SK-N-SH (cell line): ENCODE measurements at places on chromosomes 4 and X.

DNA sequence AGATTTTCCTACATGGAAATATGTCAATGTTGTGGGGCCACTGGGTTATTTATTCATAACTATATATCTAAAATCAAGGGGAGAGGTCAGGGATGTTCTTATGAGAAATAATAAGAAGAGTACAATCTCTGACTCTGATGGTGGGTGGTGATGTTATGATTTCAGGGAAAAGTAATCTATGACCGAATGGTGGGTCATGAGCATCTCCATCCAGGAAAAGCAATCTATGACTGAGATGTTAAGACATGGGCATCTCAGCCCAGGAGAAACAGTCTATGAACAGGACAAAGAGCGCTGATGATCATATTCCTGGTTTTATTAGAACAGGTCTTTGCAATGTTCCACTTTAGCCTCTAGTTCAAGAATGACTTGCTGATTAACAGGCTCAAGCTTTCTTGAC, 137.1 kb downstream of the ARSF start:
- DNase-seq, result no peak

DNA sequence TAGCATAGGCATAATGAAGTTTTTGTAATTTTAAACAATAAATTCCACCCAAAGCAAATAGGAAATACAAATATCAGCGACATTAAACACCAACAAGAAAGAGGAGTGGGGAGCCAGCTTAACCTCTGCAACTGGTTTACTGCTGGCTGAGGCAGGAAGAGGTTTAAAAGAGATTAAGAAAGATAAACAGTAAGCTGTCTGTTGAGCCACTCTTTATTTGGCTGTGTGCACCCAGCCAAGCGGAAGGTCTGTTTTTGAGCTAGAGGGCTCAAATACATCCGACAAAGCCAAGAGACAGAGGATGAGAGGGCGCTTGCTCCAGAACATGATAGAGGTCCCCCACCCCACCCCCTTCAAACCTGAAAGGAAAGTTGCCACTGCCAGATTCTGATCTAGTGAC, 191.4 kb downstream of the MGST2 start:
- peak; percentile 75 for DNase-seq

- no peak for DNase-seq
Measured at GRCh38 chr4:52010986-52011385, 9.2 kb downstream of the LRRC66 start.

DNA sequence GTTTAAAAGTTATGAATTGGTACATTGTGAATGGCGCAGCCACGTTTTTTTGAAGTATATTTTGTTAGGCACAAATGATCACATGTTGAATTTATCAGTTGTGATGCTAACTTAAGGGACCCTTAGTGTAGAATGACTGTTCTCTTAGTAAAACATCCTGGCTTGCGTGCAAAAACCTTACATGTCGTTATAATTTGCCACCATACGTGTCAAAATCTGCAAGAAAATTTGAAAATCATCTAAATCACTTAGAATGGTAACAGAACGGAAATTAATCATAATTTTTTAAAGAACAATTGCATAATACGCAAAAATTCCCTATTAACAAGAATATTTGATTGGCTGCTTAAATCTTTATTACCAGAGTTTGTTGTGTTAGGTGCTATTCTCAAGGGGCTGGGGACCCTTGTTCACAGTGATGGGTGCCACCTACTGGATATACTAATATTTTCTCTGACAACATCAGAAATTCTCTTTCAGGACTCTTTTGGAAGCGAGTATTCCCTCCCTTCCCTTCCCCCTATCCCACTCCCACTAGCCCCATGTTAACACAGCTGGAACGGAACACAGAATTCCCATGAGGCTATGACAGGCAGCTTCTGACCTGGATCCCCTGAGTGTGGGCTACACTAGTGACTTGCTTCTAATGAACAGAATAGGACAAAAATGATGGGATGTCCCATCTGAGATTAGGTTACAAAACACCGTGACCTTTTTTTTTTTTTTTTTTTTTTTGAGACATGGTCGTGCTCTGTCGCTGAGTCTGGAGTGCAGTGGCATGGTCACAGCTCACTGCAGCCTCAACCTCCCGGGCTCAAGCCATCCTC, 71.8 kb downstream of the SUPT20HL2 start:
- peak; percentile 71 for DNase-seq

DNA sequence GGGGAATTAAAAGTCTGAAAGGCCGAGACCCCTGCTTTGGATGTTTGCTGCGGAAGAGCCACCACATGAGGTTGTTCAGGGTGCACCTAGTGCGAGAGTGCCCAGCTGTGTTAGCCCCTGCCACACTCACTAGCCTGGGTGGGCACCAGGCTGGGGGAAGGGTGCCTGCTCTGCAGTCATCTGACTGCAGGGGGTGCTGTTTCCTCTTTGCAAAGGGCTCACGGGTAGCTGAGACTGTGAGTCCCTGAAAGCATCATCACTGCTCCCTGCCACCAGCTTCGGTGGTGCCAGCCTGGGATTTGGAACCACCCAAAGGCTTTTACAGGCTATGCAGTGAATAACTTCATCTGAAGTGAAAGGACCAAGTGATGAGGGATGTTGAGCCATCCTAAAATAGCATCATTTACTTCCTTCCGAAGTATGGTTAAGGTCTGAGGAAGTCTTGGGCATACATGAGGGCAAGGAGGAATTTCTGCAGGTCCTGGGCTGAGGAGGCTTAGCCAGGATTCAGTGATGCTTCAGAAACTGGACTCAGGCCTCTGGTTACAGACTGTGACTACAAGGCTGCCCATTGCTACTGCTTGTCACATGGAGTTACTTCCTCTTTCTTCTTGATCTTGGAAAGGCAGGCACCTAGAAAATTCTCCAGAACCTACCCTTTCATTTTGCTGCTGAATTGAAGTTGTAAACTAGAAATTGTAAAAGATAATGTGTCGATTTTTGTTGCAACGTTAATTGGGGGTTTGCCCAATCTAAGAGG, 293.2 kb upstream of the PRPS2 start:
- DNase-seq, result peak; percentile 25

GRCh38 chrX:1661048-1661921, 46.4 kb downstream of the ASMT start:
- DNase-seq, result no peak

DNA sequence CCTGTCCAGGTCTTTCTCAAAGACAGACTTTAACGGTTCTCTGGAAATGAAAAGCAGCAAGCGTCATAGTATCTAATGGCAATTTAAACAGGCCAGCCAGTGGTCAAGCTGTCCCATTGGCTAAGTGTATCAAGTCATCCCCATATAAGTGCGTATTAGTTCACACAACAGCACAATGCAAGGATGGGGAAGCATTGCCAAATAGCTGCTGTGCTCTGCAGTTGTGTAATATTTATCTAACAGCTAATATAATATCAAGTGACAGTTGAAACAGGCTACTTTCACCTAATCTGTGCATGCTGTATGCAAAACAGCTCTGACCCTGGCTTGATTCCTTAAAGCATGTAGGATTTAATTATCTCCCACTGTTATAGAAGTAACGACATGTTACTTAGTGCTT, 134.8 kb upstream of the PPARGC1A start:
- DNase-seq, result no peak

DNA sequence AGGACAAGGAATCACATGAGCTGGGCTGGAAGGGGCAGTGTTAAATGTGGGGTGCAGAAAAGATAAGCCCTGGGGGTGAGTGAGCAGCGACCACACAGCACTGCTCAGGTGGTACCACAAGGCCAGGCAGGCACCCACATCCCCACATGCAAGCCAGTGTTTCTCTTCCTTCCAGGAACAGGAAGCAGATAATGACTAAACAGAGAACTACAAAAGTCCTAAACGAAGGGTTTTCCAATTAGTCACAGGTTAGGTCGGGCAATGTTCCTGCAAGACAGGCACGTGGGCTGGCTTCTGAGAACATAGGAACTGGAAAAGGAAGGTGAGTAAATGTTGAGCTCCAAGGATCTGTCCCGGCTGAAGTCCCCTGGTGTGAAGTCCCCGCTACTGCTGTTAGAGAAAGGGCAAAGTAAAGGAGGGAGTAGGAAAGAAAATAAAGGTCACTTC, 19.5 kb downstream of the RELL1 start:
- no peak for DNase-seq

GRCh38 chr4:47705326-47705981, 132.4 kb downstream of the CORIN start:
- DNase-seq, result peak; percentile 46

DNA sequence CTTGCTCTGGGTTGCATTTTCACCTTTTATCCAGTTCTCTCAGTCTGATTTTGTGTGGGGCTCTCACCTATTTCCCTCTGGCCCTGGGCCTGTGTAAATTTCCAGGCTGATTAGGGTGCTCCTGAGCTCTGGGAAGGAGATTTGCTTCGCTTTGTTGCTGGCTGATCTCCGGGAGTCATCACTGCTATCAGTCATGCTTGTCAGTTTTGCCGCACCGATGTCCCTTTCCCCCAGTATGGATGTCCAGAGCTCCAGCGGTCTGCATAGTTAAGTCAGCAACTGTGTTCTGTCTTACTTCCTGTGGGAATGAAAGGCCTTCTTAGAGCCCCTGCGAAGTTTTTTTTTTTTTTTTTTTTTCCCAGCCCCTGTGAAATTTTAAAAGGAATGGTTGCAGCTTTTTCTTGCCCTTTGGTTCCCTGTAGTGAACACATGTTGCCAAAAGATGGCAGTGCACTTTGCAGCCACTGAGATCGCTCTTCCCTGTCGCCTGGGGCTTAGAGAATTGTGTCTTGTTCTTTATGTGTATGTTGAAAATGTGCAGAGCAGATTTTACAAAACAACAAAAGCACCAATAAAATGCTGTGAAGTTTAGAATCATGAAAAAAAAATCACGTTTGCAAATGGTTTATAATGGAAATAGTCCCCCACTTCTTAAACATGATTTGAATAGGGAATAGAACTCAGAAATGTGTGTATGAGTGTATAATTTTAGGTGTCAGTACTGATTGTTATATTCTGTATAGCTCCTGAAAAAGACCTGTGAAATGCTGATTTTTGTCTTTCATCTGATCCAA, 109.1 kb upstream of the SLC4A4 start:
- DNase-seq, result peak; percentile 36

DNA sequence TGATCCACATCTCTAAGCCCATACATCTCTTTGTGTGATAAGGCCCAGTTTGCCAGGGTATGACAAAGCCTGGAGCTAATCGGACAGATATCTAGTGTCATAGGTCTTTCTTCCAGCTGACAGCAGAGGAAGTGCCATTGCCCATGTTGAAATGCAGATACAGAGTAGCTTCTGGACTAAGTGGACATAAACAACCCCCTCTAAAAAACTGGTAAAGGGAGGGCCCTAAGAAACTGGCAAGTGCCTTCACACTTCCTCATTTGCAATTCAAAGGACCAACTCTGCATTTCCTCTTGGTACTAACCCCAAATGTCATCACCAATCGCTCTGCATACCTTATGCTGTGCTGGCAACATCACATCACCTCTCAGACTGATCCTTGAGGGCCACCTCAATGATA, 20.8 kb downstream of the ARHGEF6 start:
- DNase-seq, result peak; percentile 16

GRCh38 chr4:180909279-180909678, 1333.9 kb upstream of the TENM3 start:
- no peak for DNase-seq

- DNase-seq, result no peak
Measured at GRCh38 chrX:47706575-47706974, 47.6 kb upstream of the UXT start.

DNA sequence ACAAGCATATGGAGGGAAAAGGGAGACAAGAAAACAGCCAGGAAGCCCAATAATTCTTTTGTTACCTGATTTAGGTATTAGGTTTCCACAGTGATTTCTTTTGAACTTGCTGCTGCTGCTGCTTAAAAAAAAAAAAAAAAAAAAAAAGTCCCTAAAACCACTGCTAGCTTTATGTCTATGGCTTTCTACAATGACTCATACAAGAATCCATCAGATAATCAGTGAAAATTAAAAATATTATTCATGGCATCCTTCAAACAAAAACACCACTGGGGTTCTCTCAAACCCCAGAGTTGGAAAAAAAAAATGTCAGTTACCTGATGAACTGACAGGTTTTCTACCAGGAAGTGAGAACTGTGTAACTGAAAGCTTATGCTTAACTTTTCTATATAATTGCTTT, 14.3 kb downstream of the EPHA5 start:
- DNase-seq, result no peak

GRCh38 chr4:48079972-48080391, 54.1 kb downstream of the TXK start:
- DNase-seq, result no peak

DNA sequence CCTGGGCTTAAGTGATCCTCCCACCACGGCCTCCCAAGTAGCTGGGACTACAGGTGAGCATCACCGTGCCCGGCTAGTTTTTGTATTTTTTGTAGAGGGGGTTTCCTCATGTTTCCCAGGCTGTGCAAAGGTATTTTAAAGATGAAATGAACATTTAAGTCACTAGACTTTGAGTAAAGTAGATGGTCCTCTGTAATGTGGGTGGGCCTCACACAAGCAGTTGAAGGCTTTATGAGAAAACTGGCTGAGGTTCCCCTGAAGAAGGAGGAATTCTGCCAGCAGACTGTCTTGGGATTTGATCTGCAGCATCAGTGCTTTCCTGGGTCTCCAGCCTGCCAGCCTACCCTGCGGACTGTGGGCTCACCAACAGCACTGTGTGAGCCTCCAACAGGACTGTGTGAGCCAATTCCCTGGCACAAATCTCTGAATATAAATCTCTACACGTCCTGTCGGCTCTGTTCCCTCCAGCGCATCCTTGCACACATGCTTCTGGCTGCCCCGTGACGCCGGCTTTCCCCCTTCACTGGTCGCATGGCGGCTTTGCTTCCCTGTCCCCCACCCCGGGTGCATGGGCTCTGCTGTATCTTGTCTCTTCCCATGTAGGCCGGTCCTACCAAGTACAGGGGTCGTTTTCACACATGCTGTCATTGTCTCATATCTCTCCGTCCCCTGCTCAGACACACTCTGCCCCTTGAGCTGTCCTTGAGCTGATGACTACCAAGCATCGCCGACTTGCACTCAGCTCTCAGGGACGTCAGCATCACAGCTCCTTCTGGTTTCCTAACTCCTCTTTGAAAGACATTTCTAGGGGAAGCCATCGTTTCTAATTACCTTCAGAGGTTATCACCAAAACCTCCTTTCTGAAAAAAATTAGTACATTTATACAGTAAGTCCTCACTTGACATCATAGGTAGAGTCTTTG, 46.4 kb downstream of the RWDD4 start:
- DNase-seq, result no peak

- DNase-seq, result no peak
Measured at GRCh38 chr4:6282314-6282771, 12.7 kb downstream of the WFS1 start.

- peak; percentile 26 for DNase-seq
Measured at GRCh38 chr4:110411574-110412011, 64.4 kb upstream of the ENPEP start.

DNA sequence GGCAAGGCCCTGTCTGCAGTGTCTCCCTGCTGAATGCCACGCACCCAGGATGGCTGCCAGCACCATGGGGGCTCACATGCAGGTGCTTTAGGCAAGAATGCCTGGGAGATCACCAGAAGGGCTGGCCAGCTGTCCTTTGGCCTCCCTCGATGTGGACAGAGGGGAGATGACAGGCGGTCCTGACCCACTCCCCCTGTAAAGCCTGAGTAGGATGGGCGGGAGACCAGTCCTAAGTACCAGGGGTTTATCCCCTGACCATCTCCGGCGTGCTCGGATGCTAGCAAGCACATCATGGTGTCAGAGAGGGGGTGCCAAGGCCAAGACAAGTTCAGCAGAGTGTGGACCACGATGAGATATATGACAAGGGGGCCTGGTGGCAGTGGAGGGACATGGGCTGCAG, 5.3 kb downstream of the PDZD4 start:
- DNase-seq, result peak; percentile 7

- DNase-seq, result no peak
Measured at GRCh38 chr4:169934794-169935429, 91.3 kb downstream of the MFAP3L start.

- no peak for DNase-seq
Measured at GRCh38 chr4:74395633-74396032, 30.7 kb downstream of the EREG start.
